ENCODE measurements at places on chromosomes 3 and 15.
A peak's percentile ranks its signal among the peaks of the same experiment; 100 is the strongest.

GRCh38 chr15:67839499-67839928 lies 331 bp downstream of the RNU6-1 start:
- DNase-seq, result no peak

- no peak for DNase-seq
Measured at GRCh38 chr15:66753687-66754377, 51.8 kb downstream of the SMAD6 start.

DNA sequence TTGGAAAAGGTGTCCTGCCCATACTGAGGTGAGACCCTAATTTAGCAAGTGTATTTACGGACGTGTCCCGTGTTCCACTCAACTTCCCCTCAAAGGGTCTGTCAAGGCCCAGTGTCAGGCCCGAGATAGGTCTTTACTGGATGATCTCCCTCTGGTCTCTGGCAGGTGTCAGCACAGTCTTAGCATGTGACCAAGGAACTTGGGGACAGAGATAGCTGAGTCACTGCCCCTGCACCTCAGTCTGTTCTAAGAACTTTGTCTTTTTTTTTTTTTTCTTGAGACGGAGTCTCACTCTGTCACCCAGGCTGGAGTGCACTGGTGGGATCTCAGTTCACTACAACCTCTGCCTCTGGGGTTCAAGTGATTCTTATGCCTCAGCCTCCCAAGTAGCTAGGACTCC lies 32.1 kb upstream of the ALPK3 start:
- no peak for DNase-seq

GRCh38 chr3:85939074-85939482 lies 980.3 kb downstream of the CADM2 start:
- DNase-seq, result no peak

- DNase-seq, result no peak
Measured at GRCh38 chr15:83208367-83208661, 691 bp upstream of the HDGFL3 start.

- no peak for DNase-seq
Measured at GRCh38 chr3:72627271-72627670, 221.0 kb downstream of the SHQ1 start.

- no peak for DNase-seq
Measured at GRCh38 chr15:92429378-92430068, 35.8 kb downstream of the ST8SIA2 start.

DNA sequence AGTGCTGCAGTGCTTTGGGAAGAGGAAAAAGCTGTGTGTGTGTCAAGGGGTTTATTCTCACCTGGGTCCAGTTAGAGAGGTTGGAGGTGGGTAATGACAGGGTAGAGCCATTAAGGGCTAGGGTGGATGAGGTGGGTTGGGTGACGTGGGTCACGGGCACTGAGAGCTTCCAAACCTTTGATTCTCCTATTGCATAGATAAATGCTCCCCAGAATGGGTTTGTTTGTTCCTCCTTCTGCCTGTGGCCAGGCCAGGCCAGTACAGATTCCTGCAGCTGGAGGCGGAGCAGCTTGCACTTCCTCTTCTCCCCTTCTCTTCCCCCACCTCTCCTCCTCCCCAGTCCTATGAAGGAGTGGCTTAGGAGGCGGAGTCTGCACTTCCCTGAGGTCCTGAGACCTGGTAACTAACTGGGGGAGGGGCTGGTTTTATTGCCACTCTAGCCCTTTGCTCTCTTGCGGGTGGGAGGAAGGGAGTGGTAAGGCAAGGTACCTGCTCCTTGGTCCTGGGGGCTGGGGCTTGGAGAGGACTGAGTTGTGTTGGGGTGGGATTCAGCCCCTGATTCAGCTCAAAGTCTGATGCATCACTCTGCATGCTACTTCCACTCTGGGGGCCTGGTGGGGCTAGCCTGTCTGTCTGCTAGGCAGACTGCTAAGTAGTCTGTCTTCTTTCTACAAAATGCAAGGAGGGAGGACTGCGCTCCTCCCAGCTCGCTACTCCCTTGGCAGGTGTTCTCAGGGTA lies 3.5 kb downstream of the SPINT1 start:
- DNase-seq, result no peak

- DNase-seq, result no peak
Measured at GRCh38 chr3:134955874-134956273, 160.8 kb downstream of the EPHB1 start.

- no peak for DNase-seq
Measured at GRCh38 chr15:62382046-62382445, 217.0 kb upstream of the C2CD4B start.

DNA sequence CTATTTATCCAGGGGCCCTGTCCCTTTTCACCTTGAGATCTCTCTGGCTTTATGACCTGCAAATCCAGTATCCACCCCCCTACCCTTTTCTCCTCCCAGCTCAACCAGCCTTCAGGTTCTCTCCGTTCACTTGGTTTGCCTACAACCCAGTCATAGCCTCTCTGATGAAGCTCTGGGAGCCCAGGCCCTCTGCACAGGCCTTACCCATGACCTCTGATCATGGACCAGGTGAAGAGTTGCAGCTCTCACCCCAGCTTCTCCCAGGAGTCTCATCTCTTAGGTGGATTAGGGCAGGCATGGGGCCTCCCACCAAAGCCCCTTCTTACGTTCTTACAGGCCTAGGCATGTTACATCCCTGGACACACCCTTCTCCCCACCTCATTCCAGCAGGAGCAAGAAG lies 59.8 kb downstream of the EXOG start:
- no peak for DNase-seq

DNA sequence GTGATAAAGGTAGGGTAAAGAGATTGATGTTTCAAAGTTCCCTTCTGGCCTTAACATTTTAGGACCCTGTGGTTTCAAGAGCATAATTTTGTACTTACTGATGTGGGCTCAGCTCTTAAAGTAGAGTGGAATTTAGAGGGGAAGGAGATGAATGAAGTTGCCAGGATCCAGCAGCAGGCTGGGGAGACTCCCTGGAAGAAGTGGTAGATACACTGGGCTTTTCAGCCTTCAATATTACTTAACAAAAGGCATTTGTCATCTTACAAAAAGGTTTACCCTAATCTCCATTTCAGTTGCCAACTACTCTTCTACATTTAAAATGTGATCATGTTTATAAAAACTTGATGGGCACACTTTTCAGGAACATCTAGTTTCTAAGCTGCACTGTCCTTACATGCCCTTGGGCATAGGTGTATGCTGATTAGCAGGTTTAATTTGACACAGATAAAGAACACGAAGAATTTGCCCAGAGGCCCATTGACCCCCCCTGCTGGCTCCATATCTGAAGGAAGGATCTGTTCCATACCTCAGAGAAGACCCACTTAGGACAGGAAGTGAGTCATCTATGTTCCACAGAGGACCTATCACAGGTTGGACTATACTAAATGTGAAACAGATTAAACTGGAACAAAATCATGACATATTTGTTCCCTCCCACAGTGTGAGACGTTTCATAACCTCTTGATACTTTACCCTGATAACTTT lies 93.0 kb upstream of the LPP start:
- DNase-seq, result peak; percentile 18

- no peak for DNase-seq
Measured at GRCh38 chr3:117811786-117812185, 1102.2 kb downstream of the TUSC7 start.

Data from stimulated activated CD4-positive, alpha-beta T cell treated with anti-CD3 and anti-CD28 coated beads, Interleukin-1b, Interleukin-23, amount 100 ng/mL, for 24 hours (primary cell).